CD4-positive, alpha-beta memory T cell (primary cell): ENCODE measurements at places on chromosomes 4 and X.

DNA sequence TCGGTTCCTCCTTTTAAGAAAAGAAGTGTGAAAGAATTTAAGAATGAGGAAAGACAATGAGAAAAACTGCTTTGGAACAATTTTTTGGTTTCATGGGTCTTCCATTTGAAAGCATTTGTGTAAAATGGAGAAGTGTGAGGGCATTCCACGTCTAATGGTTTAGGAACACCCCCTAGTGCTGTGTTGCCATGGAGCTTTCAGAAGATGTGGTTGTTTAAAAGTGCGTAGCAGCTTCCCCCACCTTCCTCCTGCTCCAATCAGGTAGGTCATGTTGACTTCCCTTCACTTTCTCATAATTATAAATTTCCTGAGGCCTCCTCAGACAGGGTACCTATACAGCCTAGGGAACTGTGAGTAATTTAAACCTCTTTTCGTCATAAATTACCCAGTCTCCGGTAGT is 50.0 kb downstream of the UGT2B10 start:
- no peak for DNase-seq

DNA sequence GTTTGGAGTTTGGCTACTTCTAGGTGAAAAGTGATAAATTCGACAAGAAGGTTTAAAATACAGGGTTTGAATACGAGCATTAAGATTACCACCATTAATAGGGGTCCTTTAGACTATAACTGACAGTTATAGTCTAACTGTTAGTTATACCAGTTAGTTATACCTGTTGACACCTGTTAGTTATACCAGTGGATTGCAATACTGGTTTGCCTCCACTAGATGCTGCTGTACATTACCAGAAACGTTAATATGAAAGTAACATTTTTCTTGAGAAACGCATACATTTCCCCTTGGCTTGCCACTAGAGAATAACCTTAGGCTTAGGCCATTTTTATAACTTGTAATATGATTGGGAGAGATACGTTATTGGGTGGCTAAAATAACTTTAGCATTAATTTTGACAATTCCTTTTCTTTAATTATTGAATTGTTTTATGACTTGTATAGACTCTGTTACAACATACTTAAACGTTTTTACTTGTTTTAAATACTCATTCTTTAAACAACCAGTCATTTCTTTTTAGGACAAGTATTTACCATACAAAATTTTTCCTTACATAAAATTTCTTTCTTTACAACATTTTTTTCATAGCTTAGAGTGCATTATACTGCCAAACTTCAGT is 911.2 kb downstream of the FSTL5 start:
- no peak for DNase-seq

- DNase-seq, result no peak
Observed at GRCh38 chr4:6478546-6479220, 6.3 kb upstream of the PPP2R2C start.

DNA sequence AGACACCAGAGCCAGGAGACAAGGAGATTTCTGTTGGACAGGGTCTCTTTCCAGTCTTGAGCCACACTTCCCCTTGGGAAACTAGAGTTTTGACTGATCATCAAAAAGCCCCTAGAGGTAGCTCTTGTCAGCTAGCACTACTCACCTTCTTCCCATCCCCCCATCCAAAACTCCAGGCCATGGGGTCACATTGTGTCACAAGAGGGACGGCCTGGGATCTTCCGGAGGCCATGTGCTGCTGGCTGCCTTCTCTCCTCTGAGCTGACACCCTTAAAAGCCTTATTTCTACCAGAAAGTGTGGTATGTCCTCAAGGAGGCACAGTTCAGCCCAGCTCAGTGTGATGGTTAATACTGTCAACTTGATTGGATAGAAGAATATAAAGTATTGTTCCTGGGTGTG is 7.8 kb downstream of the PNMA3 start:
- no peak for DNase-seq

- no peak for DNase-seq
Observed at GRCh38 chrX:47631676-47632075, 1.9 kb upstream of the CFP start.

GRCh38 chr4:124060261-124060918 is 652.1 kb downstream of the ANKRD50 start:
- no peak for DNase-seq

- DNase-seq, result no peak
Observed at GRCh38 chr4:94256828-94257227, 49.2 kb downstream of the SMARCAD1 start.

GRCh38 chrX:68534691-68535090 is 35.8 kb downstream of the YIPF6 start:
- no peak for DNase-seq
